ENCODE measurements at places on chromosomes 3 and 15.
A peak's percentile ranks its signal among the peaks of the same experiment; 100 is the strongest.

GRCh38 chr15:48888836-48889235 is 10.9 kb downstream of the EID1 start:
- no peak for DNase-seq

GRCh38 chr15:23497710-23498111 is 50.7 kb upstream of the GOLGA6L2 start:
- no peak for DNase-seq

DNA sequence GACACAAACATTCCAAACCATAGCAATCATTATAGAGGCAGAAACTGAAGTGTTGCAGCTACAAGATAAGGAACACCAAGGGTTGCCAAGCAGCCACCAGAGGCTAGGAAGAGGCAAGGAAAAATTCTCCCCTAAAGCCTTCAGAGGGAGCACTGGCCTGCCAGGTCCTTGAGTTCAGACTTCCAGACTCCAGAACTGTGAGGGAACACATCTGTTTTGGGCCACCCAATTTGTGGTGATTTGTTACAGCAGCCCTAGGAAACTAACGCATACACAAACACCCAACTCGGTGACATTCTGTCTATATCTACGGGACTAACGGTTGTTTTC is 54.6 kb downstream of the MB21D2 start:
- DNase-seq = no peak

DNA sequence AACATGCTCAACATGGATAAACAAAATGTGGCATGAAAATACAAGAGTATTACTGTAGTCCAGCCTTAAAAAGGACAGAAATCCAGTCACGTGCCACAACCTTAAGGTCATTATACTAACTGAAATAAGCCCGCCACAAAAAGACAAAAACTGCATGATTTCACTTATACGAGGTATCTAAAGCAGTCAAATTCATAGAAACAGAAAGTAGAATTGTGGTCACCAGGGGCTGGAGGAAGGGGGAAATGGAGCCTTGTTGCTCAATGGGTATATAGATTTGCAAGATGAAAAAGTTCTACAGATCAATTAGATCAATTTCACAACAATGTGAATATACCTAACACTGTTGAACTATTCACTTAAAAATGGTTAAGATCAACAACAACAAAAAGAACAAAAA is 7.4 kb downstream of the GLB1 start:
- no peak for DNase-seq

DNA sequence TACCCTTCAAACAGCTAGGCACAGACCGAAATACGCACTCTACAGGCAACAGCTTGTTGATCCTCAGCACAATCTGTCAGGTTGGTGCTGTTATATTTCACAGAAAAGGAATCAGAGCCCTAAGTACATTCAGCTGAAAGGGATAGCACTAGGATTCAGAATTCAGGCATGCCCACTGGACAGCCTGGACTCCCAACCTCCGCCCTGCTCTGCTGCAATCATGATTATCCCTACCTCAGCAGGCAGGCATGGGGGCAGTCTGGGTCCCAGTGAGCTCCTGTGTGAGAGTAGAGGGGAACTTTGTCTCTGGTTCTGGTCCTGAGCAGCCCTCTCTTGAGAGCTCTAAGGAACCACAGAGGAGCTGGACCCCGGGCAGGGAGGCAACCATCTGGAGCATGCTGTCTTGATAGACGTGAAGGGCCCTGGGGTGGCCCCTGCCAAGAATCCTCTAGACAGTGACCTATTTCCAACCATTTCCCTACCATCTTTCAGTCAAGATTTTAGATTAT is 23.4 kb upstream of the NOX5 start:
- DNase-seq = no peak

DNA sequence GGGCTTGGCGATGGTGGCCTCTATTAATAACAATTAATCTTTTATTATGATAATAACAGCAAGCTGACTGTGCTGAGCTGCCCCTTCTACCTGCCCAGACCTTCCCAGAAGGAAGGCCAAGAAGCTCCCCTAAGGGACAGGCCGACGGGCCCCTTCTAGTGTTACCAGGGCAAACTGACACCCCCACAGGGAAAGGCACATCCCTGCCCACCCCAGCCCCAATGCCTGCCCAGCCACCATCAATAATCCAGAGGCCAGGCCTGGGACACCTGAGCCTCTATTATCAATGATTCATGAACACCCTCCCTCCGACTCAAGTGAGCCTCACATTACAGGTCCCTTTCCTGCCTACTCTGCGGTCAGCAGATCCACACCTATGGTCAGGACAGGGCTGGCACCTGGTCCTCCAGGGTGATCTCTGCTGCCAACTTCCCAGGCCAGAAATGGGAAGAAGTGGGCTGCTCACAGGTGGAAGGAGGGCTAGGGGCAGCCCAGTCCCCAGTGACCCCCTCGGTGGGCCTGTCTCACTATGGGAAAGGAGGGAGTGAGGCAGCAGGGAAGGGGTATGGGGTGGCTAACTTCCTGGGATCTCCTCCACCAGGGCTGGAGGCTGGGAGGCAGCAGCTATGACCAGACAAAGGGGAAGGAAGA is 1.8 kb downstream of the TWF2 start:
- no peak for DNase-seq

DNA sequence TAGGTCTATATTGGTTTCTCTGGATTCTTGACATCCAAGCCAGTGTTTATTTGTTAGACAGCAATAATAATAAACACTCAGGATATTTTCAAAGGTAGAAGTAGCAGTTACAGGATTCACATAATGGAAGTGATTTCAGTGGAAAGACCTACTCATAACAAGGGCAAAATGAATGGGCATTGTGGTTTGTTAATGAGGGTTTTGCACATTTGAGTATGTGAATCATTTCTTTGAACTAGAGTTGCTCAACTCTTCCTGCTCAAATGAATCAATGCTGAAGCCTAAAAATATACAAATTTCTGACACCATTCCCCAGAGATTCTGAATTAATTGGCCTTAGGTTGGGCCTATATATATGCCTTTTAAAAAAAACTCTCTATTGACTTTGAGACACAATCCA is 4.1 kb upstream of the COL6A5 start:
- no peak for DNase-seq

DNA sequence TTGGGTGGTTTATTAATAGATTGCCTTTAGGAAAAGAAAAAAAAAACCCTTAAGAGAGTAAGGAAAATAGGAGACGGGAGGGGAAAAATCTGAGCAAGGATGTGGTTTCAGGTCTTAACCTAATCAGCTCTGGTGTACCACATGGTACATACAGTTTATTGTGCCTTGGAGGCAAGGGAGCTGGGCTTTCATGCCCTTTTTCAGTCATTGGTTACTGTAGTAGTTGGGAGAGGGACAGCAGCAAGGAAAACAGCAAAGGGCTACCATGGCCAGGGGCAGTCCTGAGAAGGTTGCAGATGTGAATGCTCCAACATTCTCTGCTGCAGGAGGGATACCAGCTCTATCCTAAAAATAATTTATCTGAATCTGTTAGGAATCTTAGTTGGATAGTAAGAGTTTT is 5.9 kb downstream of the CMC1 start:
- DNase-seq = no peak

DNA sequence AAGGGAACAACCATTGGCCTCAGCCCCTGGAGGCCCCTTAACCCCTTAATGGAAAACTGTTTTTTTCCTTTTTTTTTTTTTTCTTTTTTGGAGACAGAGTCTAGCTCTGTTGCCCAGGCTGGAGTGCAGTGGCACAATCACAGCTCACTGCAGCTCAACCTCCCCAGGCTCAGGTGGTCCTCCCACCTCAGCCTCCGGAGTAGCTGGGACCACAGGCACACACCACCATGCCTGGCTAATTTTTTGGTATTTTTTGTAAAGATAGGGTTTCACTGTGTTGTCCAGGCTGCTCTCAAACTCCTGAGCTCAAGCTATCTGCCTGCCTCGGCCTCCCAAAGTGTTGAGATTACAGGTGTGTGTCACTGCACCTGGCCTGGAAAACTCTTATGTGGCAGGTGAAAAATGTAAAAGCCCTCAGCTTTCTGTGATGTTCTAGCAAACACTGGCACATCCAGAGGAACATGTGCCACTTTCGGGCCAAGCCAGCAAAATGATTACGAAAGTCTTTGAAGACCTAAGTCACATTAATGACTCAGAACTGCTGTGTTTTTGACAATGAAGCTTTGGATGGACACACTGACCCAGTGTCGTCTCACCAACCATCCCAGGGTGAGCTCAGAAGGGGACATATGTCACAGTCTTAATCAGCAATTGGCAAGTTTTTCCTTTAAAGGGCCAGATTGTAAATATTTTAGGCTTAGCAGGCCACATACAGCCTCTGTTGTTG is 189.3 kb upstream of the TPM1 start:
- DNase-seq = no peak

- no peak for DNase-seq
Measured at GRCh38 chr3:133548090-133548489, 25.4 kb upstream of the CDV3 start.

DNA sequence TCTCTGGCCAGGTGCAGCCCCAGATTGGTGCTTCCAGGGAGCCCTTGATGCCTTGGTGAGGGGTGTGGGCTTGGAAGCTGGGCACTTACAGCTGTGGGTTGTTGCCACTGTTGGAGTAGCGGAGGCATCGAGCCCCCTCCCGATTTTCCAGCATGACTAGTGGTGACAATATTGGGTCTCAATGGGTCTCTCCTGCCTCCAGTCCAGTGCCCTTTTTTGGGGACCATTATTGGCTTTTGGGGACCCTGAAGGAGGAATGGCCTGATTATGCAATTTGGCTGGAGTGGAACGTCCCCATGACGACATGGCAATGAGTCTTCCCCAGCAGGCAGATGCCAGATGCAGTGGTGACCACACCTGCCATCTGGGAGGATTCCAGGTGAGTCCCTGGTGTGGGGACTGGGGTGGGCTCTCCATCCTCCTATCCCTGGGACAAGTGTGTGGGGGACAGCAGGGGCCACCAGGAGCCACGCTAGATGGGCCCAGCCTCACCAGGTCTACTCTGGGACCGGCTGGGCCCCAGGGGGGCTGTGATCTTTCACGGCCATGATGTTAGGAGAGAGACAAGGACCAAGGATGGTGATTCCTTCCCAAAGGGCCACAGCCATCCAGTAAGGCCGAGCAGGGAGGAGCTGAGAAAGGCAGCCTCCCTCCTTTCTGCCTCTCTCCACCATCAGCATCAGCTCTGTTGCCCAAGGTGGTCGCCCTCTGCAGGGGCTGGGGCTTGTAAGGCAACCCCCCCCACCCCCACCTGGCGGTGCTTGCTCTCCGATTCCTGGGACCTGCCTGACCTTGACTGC is 196.8 kb downstream of the GOLGA6L6 start:
- DNase-seq = no peak

GRCh38 chr3:189586941-189587663 is 44.1 kb upstream of the TP63 start:
- DNase-seq = no peak

DNA sequence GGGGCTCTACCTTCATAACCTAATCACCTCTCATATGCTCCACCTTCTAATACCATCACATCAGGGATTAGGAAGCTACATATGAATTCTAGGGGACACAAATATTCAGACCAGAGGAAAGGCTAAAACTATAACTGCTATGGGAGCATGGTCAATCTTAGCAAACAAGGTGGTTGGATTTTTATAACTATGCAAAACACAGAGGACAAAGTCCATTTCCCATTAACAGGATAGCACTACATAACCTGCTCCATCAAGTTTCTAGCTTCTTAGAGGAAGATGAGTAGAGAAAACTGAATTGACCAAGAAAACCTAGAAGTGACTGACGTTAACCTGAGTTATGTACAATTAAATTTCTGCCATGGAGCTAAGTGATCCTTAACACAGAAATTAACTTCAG is 398.6 kb downstream of the TBL1XR1 start:
- DNase-seq = no peak

DNA sequence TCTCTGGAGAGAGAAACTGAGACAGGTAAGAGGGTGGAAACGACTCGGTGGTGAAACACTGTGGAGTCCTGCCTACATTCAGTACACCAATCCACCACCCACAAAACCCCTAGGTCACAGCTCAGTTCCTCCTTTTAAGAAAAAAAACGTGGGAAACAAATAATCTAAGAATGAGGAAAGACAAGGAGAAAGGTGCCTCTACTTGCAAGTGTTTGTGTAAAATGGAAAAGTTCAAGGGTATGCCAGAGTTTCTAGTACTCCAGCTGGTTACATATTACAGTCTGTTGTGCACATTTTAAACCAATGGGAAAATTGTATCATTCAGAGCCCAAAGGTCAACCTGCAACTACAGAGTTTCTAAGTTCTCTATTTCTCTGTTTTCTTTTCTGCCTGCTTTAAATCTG is 32.2 kb downstream of the HGD start:
- no peak for DNase-seq

- no peak for DNase-seq
Measured at GRCh38 chr15:33243393-33243792, 48.9 kb upstream of the FMN1 start.

- no peak for DNase-seq
Measured at GRCh38 chr3:109137761-109138160, 1.2 kb downstream of the C3orf85 start.

- peak; percentile 69 for DNase-seq
Measured at GRCh38 chr15:90035095-90035839, 34.1 kb downstream of the ZNF710 start.

All from NCI-H510A treated with DMSO at 0.1 percent for 48 hours (cell line).